ENCODE measurements at places on chromosomes 1 and 21.
A peak's percentile ranks its signal among the peaks of the same experiment; 100 is the strongest.

DNA sequence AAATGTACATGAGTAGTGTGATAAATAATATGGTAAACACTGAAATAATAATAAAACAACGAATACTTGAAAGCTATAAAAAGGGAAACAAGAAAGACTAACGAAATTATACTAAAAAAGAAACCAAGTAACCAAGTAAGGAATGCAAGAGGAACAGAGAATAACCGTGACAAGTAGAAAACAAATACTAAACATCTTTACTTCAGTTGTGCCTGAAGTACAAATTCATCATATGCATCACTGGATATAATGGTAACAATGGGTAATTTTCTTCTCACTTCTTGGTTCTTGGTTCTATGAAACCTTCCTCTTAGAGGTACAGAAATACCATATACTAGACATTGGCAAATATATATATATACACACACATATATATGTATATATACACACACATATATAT lies 1093.6 kb upstream of the B3GALT2 start:
- DNase-seq = no peak

DNA sequence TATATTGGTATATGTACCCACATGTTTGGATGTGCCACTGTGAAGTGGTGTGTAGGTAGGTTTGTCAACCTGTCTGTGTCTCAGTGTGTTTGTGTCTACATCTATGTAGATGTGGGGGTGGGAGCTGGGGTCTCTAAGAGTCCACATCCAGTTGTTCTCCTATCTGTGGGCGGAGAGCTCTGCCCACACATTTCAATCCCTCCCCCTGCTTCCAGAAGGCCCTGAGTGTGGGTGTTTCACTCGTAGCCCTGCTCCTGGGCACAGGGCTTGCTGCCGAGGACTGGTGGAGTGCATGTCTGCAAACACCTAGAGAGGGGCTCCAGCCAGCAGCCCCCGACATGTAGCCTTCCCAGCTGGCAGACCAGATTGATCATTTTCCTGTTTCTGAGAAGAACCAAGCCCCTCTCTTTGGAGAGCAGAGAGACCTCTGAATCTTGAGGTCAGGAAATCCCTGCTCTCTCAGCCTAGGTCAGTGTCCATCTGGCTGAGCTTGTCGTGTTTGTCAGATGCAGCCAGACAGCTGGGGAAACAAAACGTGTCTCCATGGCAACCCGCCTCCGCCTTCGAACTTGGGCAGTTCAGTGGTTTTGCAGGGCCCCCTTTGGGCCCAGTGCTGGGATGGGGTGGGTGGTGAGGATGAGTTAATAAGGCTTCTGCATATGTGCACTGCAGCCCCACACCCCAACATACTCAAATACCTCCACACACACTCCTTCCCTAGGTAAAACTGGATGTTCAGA lies 31.2 kb upstream of the SYNC start:
- no peak for DNase-seq

DNA sequence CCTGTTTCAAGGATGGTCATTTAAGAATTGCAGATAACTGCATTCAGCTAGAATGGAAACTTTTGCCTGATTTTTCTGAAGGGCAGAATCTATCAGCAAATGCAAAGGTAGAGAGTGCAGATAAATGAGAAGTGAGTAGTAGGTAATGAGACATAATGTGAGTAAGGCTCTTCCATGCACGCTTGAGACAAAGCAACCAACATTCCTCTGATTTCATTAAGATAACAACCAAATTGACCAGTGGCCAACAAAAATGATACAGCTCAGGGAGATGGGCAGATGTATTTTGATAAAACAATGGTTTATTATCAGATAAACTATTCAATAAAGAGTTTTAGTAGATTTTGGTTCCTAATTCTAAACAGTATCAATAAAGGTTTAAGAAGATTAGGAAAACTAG lies 404.4 kb upstream of the PBX1 start:
- no peak for DNase-seq

- DNase-seq = no peak
These were observed 262.6 kb upstream of the SGIP1 start for GRCh38 chr1:66271216-66271903.

GRCh38 chr1:84019217-84019616 lies 20.3 kb upstream of the TTLL7 start:
- DNase-seq = no peak

- peak; percentile 91 for DNase-seq
These were observed 60.2 kb upstream of the ID3 start for GRCh38 chr1:23619299-23620188.

All from RPMI8226 (cell line).